ENCODE measurements at places on chromosomes 5 and 9. TPM values are rescaled to one million over a fixed set of nuclear protein-coding genes. Genes with fewer than 3 reads are reported as not detected.

OR1N2 gene
- not detected for total RNA-seq

CYLC2 gene
- total RNA-seq = not detected

RANBP3L gene
- not detected for total RNA-seq

C5orf52 gene
- total RNA-seq = not detected

ADCY2 gene
- not detected for total RNA-seq

CER1 gene
- total RNA-seq = not detected

IGIP gene
- 6.7 TPM for total RNA-seq

PCDHGA3 gene
- not detected for total RNA-seq

CCNJL gene
- not detected for total RNA-seq

IFNA2 gene
- not detected for total RNA-seq

FAM221B gene
- total RNA-seq = not detected

MLLT3 gene
- 54.9 TPM for total RNA-seq

GFI1B gene
- not detected for total RNA-seq

ZBTB5 gene
- total RNA-seq = 13.8 TPM

MYMK gene
- total RNA-seq = not detected

AFAP1L1 gene
- 0.16 TPM for total RNA-seq

SPINK1 gene
- total RNA-seq = not detected

CBY3 gene
- total RNA-seq = not detected

FOXD4 gene
- 0.24 TPM for total RNA-seq

COL23A1 gene
- 0.16 TPM for total RNA-seq

RFX3 gene
- total RNA-seq = 8.7 TPM

CTNND2 gene
- total RNA-seq = 0.39 TPM

FAM200C gene
- total RNA-seq = 0.69 TPM

C7 gene
- total RNA-seq = not detected

ANKDD1B gene
- total RNA-seq = 0.34 TPM

TMEM252 gene
- not detected for total RNA-seq

TESK1 gene
- 23.5 TPM for total RNA-seq

REEP2 gene
- 2.0 TPM for total RNA-seq

DMRT3 gene
- total RNA-seq = not detected

FOXD4L4 gene
- total RNA-seq = 0.15 TPM

MTAP gene
- 41.2 TPM for total RNA-seq

GABRA1 gene
- total RNA-seq = not detected

PCDHB8 gene
- total RNA-seq = not detected

NTRK2 gene
- 9.6 TPM for total RNA-seq

SPATA9 gene
- not detected for total RNA-seq

CLPTM1L gene
- 118 TPM for total RNA-seq

MTRR gene
- total RNA-seq = 62.6 TPM

NRG2 gene
- 0.11 TPM for total RNA-seq

SQSTM1 gene
- total RNA-seq = 188 TPM

KIF4B gene
- total RNA-seq = not detected

CCDC180 gene
- total RNA-seq = 0.95 TPM

URM1 gene
- 83.5 TPM for total RNA-seq

Measured in activated T-helper 17 cell treated with anti-CD3 and anti-CD28 coated beads, Interleukin-2, amount 50 U/mL, for 72 hours (primary cell).